Stimulated activated CD8-positive, alpha-beta memory T cell treated with anti-CD3 and anti-CD28 coated beads, Interleukin-15, amount 100 ng/mL, for 4 hours (primary cell): ENCODE measurements at places on chromosomes 7 and 10.

DNA sequence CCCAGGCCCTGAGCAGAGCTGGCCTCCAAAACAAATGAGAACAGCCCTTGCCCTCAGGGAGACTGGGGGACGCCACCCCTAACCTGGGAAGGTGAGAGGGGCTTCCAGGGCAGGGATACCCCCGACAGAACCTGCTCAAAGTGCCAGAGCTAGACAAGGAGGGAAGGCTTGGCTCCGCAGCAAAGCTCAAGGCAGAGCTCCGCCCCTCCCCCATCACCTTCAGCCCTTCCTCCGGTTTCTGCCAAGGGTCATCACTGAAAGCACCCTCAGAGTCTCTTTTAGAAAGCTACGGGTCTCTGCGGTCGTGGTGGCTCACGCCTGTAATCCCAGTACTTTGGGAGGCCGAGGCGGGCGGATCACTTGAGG, 73.4 kb upstream of the CUX1 start:
- DNase-seq, result no peak

DNA sequence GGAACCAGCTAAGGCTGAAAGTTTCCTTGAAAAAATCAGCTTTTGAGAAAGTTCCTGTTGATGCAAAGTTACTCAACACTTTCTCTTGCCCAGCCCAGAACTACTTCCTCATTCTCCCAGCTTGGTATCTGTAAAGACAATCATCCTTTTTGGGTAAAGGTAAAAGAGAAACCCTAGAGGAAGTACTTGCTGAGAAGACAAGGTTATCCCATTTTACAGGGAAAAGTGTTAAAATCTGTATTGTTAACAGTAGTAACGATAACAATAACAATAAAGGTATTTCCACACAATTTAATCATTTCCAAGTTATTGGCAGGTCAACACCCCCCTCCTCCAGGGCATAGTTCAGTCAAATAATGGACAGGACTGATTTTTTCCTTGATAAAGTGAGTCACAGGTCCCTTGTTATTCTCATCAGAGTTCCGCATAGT, 2.4 kb downstream of the ALOX5 start:
- no peak for DNase-seq

DNA sequence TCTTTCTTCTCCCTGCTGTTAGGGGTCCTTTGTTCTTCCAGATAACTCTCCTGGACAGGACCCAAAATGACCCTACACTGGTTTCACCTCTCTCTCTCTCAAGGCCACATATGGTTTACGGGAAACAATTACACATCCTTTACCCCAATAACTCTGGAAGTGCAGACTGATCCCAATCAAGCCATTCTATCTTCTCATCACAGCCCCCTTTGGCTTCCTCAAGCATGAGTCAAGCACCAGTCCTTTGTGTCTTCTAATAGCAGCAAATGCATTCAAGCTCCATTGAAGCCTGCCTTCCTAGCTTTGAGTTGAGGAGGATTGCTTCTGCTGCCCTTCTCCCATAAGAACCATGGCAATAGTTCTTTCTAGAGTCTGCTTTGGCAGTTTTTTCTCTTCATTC, 20.2 kb downstream of the C10orf67 start:
- DNase-seq, result no peak

GRCh38 chr10:88473989-88474883, 108.9 kb downstream of the RNLS start:
- no peak for DNase-seq

DNA sequence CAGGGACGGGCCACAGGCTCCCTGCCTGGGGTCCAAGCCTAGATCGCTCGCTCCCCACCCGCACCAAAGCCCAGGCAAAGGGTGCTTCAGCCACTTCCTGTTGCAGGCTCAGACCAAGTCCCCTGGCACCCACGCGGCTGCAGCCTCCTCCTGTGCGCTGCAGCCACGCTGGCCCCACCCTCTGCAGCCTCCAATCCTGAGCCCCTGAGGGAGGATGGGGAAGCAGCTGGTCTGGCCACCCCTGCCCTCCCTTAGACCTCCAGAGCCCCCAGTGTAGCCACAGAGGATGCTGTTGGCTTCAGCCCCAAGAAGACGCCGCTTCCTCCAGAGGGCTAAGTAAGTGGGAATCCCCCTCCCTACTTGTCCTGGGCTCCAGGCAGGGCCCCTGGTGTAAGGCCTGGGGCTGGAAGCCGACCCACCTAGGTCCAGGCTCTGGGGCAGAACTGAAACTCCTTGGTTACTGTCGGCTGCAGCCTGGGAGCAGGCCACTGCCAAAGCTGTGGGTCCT, 9.4 kb downstream of the LIMK1 start:
- DNase-seq, result no peak

- no peak for DNase-seq
Observed at GRCh38 chr10:124596116-124596785, 134.6 kb downstream of the LHPP start.

GRCh38 chr7:94512735-94513564, 3.3 kb downstream of the CASD1 start:
- DNase-seq, result no peak

DNA sequence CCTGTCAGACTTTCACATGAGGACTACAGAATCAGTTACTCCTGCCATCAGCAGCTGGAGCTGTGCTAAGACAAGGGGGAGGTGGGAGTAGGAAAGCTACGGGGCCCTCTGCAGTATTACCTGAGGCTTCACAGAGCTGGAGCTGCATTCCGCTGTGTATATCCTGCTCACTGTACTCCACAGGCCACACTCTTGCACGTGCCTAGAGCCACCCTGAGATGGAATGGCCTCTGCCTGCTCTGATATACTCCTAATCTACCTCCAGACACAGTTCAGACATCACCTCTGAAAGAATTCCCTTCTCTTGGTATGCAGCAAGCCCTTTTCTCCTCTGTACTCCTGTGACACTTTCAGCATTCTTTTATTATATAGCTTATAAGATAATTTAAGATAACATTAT, 34.8 kb downstream of the TRDMT1 start:
- no peak for DNase-seq

DNA sequence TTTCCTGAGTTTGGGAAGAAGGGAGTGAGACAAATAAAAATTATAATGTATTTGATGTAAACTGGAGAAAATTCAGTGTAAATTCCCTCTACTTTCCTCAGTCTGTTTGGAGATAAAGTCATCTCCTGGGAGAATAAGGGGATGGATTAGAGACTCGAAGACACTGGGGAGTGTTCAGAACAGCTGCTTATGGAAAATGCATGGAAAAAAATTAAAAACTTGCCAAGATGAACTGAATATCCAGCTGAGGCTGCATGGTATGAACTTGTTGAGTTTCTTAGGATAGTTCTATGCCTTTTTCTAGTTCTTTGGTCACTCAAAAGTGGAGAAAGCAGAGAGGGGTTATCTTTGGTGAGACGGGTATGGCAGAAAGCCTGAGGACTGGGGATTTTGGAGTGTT, 210.5 kb downstream of the BICC1 start:
- DNase-seq, result no peak

- DNase-seq, result no peak
Observed at GRCh38 chr10:23192712-23193434, 761 bp downstream of the PTF1A start.

- no peak for DNase-seq
Observed at GRCh38 chr7:117041007-117041406, 87.7 kb downstream of the ST7 start.

DNA sequence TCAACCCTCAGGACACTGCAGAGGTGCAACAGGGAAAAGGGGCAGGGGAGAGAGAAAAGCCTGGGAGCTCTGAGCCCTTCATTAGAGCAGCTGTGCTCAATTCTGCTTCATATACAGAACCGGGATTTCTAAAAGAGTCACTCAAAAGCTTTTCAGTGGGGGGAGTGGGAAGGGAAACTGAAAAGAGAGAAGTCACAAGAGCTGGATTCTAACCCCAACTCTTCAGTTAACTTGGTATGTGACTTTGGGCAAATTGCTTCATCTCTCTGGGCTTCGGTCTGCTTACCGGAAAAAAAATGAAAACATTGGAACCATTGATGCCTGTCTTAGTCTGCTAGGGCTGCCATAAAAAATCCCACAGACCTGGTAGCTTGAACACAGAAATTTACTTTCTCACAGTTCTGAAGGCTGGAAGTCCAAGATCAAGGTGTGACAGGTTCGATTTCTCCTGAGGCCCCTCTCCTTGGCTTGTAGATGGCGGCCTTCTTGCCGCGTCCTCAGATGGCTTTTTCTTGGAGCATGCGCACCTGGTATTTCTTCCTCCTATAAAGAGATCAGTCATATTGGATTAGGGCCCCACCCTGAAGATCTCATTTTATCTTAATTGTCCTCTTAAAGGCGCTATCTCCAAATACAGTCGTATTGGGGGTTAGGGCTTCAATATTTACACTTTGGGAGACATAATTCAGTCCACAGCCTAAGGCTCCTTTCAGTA, 118.3 kb upstream of the KMT2E start:
- no peak for DNase-seq

GRCh38 chr10:113093188-113094113, 143.4 kb downstream of the TCF7L2 start:
- no peak for DNase-seq

DNA sequence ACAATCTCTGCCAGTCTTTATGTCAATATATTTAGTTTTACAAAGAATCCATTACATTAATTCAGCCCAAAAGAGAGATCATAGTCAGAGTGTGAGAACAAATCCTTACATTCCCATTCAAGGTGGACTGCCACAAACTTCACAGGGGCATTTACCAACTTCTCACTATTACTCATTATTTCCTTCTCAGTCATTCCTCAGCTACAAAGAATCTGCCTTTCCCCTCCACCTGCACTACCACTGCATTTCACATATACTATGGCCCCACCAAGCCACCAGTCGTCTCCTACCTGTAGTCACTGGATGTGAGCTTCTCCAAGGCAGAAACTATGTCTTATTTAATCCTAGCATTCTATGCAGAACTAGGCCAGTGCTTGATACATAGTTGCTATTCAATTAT, 94.3 kb downstream of the USP6NL start:
- DNase-seq, result no peak

- DNase-seq, result no peak
Observed at GRCh38 chr10:45425621-45426563, 51.9 kb downstream of the ALOX5 start.

GRCh38 chr7:73423519-73424488, 9.8 kb upstream of the FZD9 start:
- DNase-seq, result no peak

GRCh38 chr10:49309691-49310411, 10.9 kb downstream of the C10orf71 start:
- no peak for DNase-seq

DNA sequence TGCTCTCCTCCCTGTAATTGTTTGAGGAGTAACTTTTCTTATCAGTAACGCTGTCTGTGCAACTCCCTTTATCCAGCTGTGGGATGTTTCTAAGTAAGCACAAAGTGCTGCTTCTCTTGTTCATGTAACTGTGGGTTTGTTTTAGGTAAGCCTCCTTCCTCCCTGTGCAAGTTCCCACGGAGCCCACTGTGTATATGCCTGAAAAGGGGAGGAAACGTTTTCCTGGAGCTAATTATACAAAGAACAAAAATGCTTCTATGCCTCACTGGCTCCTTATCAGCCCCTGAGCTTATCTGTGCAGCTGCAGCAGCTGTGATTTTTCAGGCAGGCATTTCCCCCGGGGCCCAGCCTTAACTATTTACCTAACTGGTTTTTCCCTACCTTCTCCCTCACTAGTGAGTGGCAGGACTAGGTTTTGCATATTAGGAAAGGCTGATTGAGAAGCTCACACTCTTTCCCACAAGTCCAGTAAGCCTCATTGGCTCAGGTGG, 593.4 kb upstream of the GHITM start:
- DNase-seq, result no peak

- no peak for DNase-seq
Observed at GRCh38 chr10:99996671-99997648, 12.8 kb downstream of the DNMBP start.

GRCh38 chr7:129550693-129551360, 48.5 kb downstream of the SMKR1 start:
- DNase-seq, result no peak

GRCh38 chr7:29276199-29276598, 81.6 kb downstream of the CHN2 start:
- no peak for DNase-seq

GRCh38 chr7:88700725-88701124, 58.8 kb upstream of the ZNF804B start:
- DNase-seq, result no peak

DNA sequence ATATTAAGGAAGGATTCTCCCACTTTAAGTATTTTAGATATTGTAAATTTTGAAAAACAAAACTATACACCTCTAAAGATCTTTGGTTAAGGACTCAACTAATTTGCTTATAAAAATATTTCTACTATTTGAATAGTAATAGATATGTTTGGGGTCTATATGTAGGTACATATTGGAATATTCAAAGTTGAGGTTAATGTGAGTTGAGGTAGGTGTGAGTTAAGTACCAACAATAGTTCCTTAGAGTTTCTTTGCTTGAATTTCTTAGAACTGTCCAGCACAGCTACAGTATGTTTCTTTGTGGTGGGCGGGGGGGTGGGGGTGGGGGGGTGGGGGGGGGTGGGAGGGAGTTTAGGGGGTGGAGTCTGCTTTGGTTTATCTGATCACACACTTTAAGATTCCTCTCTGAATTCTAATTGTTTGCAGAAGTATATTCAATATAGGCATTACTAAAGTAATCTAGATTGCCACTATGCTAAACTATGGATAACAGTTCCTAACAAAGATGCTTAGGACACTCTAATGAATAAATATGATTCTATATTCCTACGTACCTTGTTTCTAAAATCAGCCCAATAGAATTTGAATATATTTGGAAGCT, 2.1 kb downstream of the GRM3 start:
- DNase-seq, result no peak

- DNase-seq, result no peak
Observed at GRCh38 chr7:111568419-111568818, 6.1 kb upstream of the IMMP2L start.

- no peak for DNase-seq
Observed at GRCh38 chr10:123855008-123855684, 36.5 kb downstream of the CPXM2 start.

DNA sequence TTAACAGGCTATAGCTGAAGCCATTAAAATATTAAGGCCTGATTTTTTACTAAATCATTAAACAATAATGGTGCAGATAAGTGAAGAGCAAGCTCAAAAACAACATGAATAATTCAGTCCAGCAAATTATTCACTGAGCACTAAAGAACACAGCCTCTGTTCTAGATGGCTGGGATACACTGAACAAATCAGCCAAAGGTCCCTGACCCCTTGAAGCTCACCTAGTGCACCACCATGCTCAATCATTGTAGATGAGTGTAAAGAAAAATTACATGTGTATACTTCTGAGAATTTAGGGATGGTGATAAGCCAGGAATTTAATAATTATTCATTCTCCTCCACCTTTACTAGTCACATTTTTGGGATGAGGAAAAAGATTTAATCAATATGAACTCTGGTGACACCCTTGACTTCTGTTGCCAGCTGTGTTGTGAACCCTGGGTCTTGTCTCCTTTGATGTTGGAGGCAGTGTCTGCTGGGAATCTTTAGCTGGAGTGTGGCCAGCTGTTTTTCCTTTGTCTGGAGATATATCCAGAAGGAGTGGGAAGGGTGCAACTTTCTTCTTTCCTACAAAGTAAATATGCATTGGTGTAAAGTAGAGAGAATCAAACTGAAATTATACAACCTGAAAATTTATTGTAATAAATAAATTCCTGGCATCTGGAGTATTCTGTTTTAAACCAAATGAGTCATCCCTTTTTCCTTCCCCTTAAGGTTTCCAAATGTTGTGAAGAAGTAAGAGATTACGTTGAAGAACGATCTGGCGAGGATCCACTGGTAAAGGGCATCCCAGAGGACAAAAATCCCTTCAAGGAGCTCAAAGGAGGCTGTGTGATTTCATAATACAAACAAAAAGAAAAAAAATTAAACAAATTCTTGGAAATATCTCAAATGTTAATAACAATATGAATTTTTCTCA, 4.0 kb downstream of the GNGT1 start:
- no peak for DNase-seq

- no peak for DNase-seq
Observed at GRCh38 chr7:44078521-44078920, 3.8 kb downstream of the POLM start.
